Upper lobe of left lung (tissue), 6 donors: ENCODE measurements at places on chromosomes 7 and 10.

DNA sequence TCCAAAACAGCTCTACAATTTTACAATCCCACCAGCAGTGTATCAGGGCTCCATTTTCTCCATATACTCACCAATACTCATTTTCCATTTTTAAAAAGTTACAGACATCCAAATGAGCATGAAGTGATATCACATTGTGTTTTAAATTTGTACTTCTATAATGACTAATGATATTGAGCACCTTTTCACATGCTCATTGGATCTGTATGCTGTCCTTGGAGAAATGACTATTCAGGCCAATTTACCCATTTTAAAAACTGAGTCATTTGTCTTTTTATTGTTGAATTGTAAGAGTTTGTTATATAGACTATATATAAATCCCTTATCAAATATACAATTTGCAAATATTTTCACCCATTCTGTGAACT lies 162.0 kb downstream of the MAGI2 start:
- H3K36me3 ChIP-seq = no peaks in the 10 kb centered on the region
- H3K4me1 ChIP-seq = no peaks in the 10 kb centered on the region
- no peaks in the 10 kb centered on the region for H3K27me3 ChIP-seq
- H3K4me3 ChIP-seq = no peak overlapping the region

GRCh38 chr7:82998436-82998835 lies 164.2 kb downstream of the PCLO start:
- no peak overlapping the region for H3K27ac ChIP-seq
- no peaks in the 10 kb centered on the region for H3K4me1 ChIP-seq
- H3K4me3 ChIP-seq = no peak overlapping the region
- no peaks in the 10 kb centered on the region for H3K27me3 ChIP-seq

GRCh38 chr10:111482621-111483216 lies 405.9 kb downstream of the ADRA2A start:
- H3K27ac ChIP-seq = no peak overlapping the region
- H3K4me1 ChIP-seq = no peaks in the 10 kb centered on the region
- no peak overlapping the region for H3K4me3 ChIP-seq
- DNase-seq = no peak
- no peaks in the 10 kb centered on the region for H3K27me3 ChIP-seq

- H3K27ac ChIP-seq = no peak overlapping the region
- H3K4me1 ChIP-seq = no peaks in the 10 kb centered on the region
- no peaks in the 10 kb centered on the region for H3K36me3 ChIP-seq
- no peaks in the 10 kb centered on the region for H3K27me3 ChIP-seq
Measured at GRCh38 chr10:80372675-80373074, 16.1 kb downstream of the DYDC2 start.

DNA sequence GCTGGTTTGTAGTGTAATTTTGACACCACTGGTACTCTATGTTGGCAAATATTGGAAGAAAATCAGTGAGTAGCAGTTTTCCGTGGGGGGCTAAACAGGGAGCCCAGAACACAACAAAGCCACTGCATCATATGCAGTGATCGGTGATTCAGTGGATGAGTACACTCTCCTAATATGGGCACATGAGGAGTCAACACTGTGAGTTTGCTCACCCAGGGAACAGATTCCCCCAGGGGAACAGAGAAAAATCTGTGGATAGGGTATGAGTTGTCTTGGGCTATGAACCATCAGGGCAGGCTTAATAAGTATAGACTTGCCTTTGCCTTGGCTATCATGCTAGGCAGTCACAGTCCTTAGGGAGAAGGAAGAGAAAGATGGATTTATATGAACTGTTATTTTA lies 227.7 kb upstream of the SEMA3E start:
- no peak overlapping the region for H3K4me3 ChIP-seq
- no peaks in the 10 kb centered on the region for H3K4me1 ChIP-seq
- DNase-seq = no peak
- no peaks in the 10 kb centered on the region for H3K36me3 ChIP-seq
